Stimulated activated naive CD4-positive, alpha-beta T cell treated with Interleukin-2 at 50 U/mL for 16 hours (primary cell): ENCODE measurements at places on chromosomes 3 and 15.

GRCh38 chr3:107128946-107129345 lies 248.3 kb upstream of the CCDC54 start:
- no peak for DNase-seq

DNA sequence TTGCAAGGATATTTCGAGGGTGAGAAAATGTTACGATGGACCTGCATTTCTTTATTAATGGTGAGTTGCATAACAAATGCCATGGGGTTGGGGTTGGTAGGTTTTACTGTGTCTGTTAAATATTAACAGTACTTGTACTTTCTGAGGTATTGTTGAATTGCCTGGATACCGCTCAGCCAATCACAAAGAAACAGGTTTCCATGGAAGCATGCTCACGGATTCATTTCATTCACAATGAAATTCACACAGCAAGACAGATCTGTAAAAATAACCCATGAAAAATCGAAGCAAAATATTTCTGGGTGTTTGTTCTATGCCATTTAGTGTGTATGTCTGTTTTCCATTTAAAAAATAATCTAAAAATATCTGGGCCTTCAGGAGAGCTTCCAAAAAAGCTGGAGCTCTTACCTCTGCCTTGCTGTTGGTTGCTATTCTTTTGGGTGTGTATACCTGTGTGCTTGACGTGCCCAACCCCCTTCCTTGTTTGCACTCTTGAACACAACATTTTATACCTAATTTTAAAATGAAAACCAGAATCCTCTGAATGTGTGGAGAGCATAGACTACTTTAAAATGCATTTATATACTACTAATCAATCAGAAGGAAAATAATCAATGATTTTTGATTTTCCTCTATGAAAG lies 479.8 kb upstream of the TBL1XR1 start:
- no peak for DNase-seq

- DNase-seq: no peak
Observed at GRCh38 chr15:73239564-73240215, 129.1 kb downstream of the HCN4 start.

DNA sequence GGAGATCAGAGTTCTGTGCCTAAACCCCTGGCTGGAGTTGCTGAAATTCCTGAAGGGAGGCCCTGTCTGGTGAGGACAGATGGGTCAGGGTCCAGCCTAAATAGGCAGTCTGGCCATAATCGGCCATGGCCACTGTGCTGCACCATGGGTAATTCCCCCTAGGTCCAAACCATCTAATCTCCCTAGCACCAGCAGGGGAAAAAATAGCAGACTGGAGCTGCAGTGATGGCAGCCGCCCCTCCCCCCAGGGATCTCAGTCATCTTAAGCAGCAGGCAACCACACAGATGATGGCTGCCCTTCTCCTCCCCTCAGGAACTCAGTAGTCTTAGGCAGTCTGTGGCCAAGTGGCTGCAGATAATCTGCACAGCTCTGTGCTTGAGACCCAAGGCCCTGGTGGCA lies 68.4 kb upstream of the CD96 start:
- DNase-seq: no peak

GRCh38 chr3:71172951-71173350 lies 410.6 kb downstream of the FOXP1 start:
- DNase-seq: no peak

DNA sequence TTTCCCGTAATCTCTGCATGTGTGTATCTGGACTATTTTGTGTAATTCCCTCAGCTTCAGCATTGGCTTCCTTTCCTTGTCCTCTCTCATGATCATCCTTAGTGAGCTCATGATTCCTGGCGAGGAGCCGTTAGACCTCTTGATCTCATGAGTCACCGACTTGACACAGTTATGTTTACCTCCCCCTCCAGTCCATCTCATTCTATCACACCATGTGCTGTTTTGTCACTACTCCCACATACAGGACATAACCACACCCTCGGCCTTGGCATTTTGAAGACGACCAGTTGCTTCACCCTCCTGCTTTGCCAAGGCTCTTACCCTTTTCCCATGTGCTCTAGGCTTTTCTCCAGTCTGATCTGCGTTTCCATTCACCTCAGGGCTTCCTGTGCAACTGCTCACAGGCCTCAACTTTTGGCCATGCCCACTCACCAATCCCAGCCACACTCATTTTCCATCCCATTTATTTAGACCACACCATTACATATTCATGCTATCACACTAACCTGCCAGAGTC lies 41.5 kb downstream of the CP start:
- no peak for DNase-seq

GRCh38 chr15:66408254-66408653 lies 21.5 kb downstream of the MAP2K1 start:
- DNase-seq: no peak

- no peak for DNase-seq
Observed at GRCh38 chr3:20787005-20787404, 601.0 kb upstream of the SGO1 start.

- no peak for DNase-seq
Observed at GRCh38 chr3:87732294-87732693, 326.5 kb downstream of the CGGBP1 start.

DNA sequence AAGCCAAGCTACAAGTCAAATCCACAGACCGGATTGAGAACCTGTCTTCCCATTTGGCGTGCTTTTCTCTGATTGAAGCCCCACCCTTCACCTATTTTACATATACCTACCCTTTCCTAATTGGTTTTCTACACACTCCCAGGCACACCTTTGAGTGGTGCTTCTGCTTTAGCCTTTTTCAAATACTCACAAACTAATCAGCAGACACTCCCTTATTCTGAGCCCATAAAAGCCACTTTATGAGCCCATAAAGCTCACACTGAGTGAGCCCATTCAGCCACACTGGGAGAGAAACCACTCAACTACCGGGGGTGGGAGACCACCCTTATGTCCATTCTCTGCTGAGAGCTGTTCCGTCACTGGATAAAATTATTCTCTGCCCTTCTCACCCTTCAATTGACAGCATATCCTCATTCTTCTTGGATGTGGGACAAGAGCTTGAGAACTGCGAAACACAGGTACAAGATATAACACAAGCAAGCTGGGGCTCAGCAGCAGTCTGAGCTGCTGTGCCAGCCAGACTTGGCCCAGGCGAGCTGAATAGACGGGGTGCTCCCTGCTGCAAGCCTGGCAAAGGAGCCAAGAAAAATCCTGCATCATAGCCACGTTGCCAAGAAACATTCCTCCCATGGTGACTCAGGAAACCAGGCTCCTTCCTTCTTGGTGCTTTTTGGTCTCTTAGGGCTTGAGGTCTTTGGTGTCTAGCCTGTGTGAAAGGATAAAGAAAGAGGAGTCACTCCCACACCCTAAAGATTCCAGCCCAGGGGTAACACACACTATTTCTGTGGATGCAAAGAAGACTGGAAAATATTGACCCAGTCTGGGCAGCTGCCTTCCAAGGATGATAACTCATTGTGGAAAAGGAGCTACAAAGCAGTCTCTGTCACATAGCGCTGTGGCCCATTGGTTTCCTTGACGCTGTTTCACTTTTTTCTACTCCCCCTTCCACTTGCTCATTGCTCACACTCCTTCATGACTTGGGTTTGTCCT lies 609.7 kb downstream of the MCTP2 start:
- DNase-seq: no peak

- no peak for DNase-seq
Observed at GRCh38 chr3:185929192-185930151, 8.3 kb downstream of the TRA2B start.

- no peak for DNase-seq
Observed at GRCh38 chr15:80870893-80871292, 91.7 kb downstream of the CEMIP start.

DNA sequence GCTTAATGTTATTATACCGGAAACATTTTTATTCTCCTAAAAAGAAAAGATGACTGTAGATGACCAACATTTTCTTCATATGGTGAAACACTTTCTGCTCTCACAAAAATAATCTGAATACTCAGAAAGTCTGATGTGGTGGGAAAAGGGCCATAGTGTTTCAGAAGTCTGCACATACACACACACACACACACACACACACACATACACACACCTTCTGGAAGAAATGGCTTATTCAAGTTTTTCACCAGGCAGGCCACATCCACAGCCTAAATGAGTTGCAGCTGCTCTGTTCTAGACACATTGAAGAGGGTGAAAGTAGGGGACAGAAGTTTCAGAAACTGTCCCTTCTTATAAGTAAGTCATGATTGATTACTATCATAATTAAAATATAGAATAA lies 220.0 kb downstream of the ZMAT3 start:
- no peak for DNase-seq

DNA sequence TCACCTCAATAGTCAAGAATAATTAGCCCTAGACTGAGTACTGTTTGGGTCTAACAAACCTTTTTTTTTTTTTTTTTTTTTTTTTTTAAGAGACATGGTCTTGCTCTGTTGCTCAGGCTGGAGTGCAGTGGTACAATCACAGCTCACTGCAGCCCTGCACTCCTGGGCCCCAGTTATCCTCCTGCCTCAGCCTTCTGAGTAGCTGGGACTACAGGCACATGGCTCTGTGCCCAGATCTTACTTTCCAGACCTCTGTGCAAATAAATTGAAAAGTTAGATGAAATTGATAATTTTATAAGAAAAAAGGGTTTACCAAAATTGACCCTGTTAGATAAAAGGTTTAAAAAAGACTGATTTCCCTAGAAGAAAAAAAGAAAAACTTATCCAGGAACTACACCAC lies 79.0 kb downstream of the NR2E3 start:
- DNase-seq: no peak

GRCh38 chr15:40914486-40914885 lies 14.7 kb upstream of the DLL4 start:
- no peak for DNase-seq

DNA sequence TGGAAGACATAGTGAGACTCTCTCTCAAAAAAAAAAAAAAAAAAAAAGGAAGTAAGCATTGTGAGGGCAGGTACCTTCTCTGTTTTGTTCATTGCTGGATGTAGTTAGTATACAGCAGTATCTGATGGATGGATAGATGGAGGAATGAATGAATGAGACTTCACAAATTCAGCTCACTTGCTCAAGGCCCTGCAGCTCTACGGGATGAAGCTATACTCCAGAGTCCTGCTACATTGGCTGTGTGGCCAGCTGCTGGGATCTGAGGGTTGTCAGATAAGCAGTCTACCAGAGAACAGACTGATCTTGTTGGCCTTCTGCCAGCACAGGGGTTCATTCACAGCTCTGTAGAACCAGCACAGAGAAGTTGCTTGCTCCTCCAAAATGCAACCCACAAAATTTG lies 35.0 kb downstream of the MLH1 start:
- DNase-seq: no peak

DNA sequence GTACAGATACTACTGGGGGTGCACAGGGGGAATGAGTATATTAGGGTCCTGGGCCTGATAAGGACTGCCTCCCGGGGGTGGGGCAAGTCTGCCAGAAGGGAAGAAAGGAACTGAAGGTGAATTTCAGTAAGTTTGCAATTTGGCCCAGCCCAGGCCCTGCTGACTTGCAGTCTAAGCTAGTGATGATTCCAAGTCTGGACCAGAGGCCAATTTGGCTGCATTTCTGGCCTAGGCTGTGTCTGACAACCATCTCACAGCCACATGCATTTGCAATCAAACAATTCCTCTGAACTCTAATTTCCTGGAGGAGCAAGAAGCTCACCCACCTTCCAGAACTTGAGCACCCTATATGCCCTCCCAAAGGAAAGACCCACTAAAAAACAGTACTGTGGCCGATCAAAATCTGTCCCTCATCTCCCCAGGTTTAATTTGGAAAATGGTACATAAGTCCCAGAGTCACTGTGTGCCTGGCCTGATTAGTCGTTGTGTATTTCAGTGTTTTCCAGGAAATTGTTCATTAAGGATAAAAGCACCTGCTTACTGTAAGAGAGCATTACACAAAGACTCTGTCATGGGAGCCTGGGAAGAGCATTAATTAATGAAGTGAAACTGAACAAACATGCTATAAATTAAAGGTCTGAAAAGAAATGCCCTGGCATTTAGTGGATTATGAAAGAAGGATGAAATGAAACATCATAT lies 114.5 kb downstream of the MEGF11 start:
- no peak for DNase-seq

- DNase-seq: no peak
Observed at GRCh38 chr15:50773389-50773788, 7.9 kb upstream of the SPPL2A start.
